Karpas-422 (cell line): ENCODE measurements at places on chromosomes 3 and 15. TPM values are rescaled to one million over a fixed set of nuclear protein-coding genes. Genes with fewer than 3 reads are reported as not detected.

Gene SLC27A2
- not detected in 2 replicates for total RNA-seq

Gene P2RY1
- total RNA-seq, result not detected in 2 replicates

Gene CPOX
- total RNA-seq, result 7.8 and 11.6 TPM in 2 replicates

Gene ADGRG7
- not detected in 2 replicates for total RNA-seq

Gene SYNPR
- total RNA-seq, result not detected in 2 replicates

Gene OR5K2
- total RNA-seq, result not detected in 2 replicates

DNA sequence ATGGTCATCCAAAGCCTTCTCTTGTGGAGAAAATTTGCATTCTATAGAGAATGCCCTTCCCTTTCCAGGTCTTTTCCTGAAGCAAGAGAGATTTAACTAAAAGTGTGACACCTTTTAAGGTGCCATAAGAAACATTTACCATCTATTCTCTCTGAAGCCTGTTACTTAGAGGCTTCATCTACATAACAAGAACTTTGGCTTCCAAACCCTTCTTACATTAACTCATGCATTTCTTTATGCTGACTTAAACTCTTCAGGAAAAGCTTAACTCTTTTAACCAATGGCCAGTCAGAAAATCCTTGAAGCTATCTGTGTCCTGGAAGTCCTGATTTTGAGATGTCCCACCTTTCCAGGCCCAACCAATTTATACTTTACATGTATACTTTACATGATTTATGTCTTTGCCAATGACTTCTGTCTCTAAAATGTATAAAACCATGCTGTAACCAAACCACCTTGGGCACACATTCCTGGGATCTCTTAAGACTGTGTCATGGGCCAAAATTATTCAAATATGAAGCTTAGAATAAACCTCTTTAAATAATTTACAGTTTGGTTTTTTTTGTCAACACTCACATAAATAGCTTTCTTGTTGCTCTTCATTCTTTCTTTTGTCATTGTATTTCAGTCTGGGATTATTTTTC, 472.6 kb upstream of the NECTIN3 start:
- no peak for DNase-seq

- no peak for DNase-seq
Observed at GRCh38 chr3:62164746-62165145, 208.6 kb downstream of the FEZF2 start.

DNA sequence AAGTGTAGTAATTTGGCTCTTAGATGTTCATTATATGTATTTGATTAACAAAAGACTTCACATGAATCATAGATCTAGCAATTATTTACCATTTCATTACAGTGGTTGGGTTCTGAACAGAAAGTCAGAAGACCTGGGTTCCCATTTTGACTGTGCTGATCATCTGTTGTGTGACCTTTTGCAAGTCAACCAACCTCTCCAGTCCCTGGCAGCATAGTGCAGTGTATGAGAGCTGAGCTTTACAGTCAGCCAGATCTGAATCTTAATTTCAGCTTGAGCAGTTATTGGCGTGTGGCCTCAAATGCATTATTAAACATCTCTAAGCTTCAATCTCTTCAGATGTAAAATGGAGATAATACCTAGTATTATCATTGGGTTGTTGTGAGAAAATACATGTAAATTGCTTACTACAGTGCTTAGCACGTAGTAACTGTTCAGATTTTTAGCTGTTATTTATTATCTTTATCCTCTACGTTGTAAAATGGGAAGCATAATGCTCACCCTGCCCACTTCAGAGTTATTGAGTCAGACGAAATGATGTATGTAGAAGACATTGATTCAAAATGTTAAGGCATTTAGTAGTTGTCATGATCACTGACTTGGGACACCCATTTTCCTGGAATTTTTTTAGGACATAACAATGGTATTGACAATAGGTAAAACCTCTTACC, 104.0 kb downstream of the KLHL25 start:
- peak; percentile 80 for DNase-seq

DNA sequence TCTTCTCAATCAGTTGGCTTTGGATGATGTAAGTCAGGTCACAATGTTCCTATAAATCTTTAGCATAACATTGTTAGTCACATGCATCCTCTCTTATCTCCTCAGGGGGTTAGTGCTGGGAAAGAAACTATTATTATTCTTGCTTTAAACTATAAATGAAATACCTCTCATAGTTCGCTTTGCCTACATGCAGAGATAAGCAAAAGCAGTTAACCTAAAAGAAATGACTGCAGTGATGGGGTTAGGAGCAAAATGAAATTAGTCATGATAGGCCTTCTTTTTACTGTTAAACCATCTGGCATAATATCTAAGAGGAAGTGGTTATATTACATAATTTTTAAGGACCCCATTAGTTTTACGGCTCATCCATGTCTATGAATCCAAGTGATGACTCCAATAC, 91.7 kb upstream of the IGSF10 start:
- no peak for DNase-seq

DNA sequence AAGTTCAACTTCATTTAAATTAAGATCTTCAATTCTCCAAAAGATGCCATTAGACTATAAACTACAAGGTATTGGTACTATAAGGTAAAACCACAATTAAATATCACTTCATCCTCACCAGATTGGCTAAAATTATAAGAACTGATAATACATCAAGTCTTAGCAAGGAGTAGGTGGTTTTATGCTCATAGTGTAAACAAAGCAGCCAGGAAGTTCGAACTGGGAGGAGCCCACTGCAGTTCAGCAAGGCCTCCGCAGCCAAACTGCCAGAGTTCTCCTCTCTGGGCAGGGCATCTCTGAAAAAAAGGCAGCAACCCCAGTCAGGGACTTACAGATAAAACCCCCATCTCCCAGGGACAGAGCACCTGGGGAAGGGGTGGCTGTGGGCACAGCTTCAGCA, 91.6 kb upstream of the SETMAR start:
- DNase-seq, result no peak

GRCh38 chr3:15148614-15149013, 49.7 kb upstream of the RBSN start:
- DNase-seq, result peak; percentile 59

DNA sequence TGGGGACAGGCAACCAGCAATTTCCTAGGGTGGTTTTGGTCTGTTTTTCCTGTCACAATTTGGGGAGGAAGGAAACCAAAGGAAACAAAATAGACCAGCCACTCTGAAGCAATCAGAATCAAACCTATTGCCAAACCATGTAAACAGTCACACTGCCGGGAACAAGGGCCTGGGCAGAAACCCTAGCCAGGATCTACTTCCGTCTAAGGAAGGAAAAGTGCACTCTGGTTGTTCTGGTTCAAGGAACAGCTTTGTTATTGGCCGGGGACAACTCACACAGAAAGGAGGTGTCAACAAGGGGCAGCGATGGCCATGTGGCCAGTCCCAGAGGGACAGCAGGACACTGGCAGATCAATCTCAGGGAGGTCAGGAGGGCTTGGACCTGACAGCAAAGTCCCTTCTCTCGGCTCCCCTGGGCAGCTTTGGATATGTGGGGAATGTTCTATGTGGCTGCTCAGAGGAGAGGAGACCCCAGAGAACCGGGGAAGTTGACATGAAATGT, 17.5 kb upstream of the RAD18 start:
- DNase-seq, result no peak

DNA sequence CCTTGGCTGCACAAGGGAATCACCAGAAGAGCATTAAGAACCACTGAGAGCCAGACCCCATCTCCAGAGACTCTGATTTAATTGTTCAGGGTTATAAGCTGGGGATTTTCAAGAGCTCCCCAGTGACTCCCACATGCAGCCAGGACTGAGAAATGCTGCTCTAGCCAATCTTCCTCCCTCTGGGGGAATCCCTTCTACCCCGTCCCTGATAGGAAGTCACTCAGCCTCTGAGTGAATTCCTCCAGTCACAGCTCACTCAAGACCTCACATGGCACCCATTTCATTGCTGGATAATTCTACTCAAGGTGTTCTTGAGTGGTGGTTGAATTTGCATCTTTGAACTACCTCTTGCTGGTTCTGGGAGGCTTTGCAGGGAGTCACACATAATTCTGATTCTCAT, 10.7 kb downstream of the CCR3 start:
- no peak for DNase-seq

- no peak for DNase-seq
Observed at GRCh38 chr15:48086133-48086532, 34.7 kb upstream of the SLC24A5 start.

GRCh38 chr15:41572866-41573265, 13.9 kb downstream of the TYRO3 start:
- no peak for DNase-seq

GRCh38 chr15:20344601-20345400, 196.8 kb downstream of the GOLGA6L6 start:
- DNase-seq, result no peak

GRCh38 chr3:190302212-190302867, 19.9 kb downstream of the CLDN1 start:
- no peak for DNase-seq

DNA sequence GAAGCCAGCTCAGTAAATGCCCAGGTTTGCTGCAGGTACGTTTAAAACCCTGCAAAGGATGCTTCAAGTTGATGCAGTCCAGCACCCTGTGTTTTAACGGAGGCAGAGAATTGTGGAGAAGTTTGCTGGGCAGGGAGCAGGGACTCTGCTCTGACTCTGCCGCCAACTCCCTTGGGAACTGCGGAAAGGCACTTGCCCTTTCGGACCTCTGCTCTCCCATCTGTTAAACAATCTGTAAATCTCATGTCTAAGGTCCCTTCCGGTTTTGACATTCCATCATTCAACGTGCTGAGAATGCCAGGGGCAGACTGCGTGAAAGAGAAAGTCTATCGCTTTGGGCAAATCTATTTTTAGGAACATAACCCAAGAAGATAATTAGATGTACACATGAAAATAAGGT, 184.5 kb downstream of the OPA1 start:
- no peak for DNase-seq

DNA sequence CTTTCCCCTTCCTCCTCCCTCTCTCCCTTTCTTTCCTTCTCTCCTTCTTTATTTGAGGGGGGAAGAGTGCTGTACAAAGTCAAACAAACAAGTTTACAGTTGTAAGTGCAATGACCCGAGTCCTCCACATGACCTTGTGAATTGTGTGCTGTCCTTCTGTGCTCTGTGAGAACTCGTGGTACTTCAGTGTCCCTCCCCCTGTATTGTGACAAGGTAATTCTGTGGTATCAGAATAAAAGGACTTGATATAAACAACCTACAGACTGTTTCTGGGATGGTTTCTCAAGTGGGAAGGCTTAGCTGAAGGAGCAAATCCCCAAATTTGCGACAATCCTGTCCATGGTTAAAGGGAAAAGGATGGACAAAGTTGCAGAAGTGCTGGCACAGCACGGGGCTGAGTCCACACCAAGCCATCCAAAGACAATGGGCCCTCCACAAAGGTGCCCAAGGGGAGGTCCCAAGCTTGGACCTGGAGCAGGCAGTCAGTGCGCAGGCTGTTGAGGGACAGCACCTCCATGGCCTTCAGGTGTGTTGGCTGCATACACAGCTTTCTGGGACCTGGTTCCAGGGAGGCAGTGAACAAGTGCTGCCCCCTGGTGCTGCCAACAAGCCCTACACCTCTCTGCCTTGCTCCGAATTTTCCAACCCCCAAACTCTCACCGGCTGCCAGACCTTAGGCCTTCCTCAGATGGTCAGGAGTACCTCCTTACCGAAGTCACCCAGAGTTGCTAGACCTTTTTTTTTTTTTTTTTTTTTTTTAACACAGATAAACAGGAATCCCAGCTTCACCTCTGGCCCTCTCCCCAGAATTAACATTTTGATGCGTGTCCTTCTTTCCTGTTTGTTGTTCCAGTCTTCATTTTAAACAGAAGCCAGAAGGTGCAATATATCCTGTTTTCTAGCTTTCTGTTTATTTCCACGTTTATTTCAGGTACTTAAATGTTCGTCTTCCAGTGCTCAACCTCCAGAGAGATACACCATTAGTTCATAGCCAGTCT, 2.6 kb upstream of the APEH start:
- DNase-seq, result peak; percentile 92
